HFF-Myc (cell line): ENCODE measurements at places on chromosomes 12 and 14.

DNA sequence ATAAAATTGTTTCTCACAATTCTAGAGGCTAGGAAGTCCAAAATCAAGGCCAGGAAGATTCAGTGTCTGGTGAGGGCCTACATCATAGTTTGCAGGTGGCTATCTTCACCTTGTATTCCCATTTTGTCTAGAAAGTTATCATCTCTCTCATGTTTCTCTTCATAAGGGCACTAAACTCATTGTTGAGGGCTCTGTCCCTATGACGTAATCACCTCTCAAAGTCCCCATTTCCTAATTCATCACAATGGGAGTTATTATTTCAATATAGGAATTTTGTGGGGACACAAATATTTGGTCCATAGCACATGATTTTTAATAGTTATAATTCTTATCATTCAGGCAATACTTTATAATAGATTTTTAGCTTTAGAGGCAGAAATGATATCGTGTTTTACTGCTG lies 1509.2 kb upstream of the SEL1L start:
- no peak for DNase-seq

GRCh38 chr14:33959692-33960151 lies 8.8 kb upstream of the EGLN3 start:
- no peak for DNase-seq

GRCh38 chr14:23286902-23287479 lies 1.1 kb upstream of the HOMEZ start:
- no peak for DNase-seq

DNA sequence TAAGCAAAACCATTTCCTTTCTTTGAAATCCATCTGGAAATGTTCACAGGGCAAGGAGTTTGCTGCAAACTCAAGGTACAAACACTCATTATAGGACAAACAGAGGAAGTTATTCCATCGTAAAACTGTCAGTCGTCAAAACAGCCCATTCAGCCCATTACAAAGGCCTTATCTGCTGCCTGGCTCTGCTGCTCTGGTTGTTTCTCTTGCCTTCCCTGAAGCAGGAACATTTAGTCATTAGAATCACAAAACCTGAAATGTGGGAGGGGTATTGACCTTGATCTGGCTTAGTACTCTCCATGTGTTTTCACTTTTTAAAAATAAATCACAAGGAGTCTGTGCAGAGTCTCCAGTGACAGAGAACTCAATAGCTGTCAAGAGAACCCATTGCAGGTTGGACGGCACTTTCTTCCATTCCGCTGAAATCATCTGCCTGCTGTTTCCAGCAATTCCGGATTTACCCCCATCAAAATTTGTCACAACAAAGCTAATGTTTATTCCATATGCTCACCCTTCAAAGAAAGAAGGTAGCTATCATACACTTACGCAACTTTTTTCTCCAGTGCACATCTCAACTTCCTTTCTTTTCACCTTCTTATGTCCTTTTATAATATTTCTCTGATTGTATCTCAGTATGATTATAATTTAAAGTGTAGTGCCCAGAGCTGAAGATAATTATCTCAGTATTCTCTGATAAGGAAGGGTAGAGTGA lies 24.6 kb upstream of the ITPR2 start:
- no peak for DNase-seq

- DNase-seq: no peak
Measured at GRCh38 chr12:119245904-119246494, 67.3 kb downstream of the HSPB8 start.
